ENCODE measurements at places on chromosomes 4 and X.

- DNase-seq, result no peak
These were observed 103.5 kb upstream of the VEGFC start for GRCh38 chr4:176896211-176896610.

DNA sequence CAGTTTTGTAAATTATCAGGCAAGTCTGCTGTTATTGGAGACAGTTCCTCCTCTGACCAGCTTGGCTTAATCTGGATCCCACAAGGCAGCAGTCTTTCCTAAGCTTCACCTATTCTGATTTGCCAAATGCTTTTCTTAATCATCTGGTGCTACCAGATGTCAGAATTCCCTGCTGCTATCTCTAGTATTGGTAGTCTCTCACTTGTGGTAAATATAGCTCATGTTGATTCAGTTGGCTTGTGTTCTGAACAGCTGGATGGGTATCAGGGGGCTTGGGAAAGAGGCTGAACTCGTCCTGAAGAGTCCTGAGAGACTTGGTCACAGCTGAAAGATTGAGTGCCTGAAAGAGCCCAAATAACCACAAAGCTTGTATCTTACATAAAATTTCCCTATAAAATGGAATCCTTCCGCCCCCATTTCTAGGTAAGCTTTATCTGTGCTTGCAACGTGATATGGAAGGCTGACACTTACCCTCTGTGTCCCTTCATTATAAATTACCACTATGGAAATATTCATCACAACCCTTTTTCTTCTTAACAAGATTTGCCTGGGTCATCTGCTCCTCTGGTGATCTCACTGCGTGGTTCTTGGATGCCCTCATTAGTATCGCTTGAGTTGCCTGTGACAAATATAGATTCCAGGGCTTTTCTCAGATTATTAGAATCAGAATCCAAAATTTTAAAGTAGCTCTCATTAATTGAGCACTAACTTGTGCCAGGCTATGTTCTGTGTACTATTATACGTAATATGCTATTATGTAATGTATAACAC, 104.1 kb upstream of the GPRIN3 start:
- no peak for DNase-seq

- no peak for DNase-seq
These were observed 2.2 kb downstream of the CCNB3 start for GRCh38 chrX:50206753-50207152.

- DNase-seq, result no peak
These were observed 34.7 kb upstream of the TASL start for GRCh38 chrX:30612250-30612655.

DNA sequence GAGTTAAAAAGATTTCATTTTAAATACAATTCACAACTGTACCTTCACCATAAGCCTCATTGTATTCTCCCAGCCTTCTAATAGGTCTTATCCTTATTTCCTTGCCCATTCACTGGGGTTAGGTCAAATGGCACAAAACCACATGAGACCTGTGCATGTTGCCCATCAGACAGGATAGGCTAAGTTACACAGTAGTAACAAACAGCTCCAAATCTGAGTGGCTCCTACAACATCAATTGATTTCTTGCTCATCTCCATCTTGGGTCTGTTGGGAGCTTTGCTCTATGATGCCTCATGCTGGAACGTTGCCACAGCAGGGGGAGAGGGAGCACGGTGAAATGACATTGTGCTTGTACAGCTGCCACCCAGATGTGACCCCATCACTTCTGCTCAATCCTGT, 70.6 kb downstream of the DHX15 start:
- DNase-seq, result no peak

DNA sequence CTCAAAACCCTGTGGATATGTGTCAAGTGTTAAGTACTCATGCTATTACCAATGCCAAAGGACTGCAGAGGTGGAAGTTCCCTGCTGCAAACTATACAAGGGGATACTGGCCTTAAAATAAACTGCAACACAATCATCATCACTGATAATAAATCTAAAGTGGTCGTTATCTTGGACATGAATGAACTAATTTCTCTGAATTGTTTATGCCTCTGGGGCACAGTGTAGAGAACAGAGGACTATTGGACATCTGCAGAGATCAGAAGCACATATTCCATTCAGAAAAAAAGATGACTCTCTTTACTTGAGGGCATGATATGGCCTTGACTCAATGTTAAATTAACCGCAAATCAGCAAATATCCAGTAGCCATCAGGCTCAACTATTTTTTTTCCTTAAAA, 542.6 kb upstream of the IGFBP7 start:
- DNase-seq, result no peak

GRCh38 chrX:56920338-56920997, 74.9 kb downstream of the SPIN3 start:
- DNase-seq, result no peak

DNA sequence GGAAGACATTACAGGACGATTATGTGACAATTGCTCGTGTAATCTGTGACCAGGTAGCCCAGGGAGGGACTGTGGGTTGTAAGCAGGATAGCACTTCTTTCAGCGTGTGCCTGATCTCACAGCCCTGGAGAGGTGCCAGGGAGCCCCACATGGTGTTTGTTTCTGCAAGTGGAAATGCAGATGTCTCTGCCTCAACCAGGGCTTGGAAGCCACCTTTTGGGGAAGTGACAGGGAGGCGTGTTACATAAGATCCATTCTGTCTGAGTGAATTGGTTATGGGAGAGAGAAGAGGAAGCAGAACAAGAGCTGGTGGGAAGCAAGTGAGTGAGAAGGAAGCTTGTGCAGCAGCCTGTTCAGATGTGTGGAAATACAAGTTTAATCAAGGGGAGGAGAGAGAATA, 104.5 kb upstream of the GATB start:
- DNase-seq, result peak; percentile 84

DNA sequence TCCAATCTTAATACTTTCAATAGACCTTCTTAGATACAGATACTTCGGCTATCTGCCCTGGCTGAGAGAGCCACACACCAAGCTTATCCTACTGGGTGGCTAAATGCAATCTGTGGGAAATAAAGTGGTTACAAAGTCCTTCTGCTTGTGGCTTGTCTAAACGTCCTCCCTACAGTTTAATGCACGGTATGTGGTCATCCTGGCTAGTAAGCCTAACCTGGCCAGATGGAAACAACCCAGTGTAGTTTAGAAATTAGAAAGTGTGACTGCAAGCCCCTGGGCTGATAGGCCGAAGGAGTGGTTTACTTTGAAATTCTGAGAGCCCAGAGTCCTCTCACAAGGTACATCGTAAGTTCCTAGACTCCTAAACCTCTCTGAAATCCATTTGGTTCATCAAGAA, 47.9 kb downstream of the HELT start:
- DNase-seq, result no peak

DNA sequence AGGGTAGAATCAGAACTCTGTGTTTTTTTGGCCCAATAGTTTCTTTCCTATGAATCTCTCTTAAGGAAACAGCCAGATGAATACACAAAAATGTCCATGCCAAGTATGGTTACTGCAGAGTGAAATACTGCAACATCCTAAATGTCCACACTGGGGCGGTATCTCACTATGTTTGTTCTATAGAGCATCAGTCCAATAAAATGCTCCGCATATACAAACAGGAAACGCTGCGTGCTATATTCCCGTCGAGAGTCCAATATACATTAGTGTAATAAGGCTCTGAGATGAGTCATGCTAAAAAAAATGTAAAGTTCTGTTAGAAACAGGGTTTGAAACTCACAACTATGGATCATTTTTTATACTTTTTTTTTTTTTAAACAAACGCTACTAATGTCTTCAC, 72.9 kb upstream of the ENOX2 start:
- no peak for DNase-seq

DNA sequence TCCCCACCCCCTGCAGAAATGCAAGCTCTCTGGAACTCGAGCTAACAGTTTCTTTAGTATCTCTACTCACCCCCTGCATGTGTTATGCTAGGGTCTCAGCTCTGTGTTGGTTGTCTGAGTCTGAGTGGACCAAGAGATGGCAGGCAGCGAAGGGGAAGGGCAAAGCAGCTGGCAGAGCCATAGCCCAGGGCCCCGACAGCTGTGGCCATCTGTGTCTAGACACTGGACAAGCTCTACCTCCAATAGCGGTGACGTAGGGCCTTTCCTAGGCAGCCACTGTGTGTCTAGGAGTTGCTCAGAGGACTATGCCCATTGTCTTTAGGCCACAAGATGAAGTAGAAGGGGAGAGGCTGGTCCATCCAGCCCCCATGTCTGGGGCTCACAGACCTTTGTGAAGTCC, 79.2 kb downstream of the EFNB1 start:
- no peak for DNase-seq

GRCh38 chr4:121182296-121182695, 18.2 kb upstream of the TNIP3 start:
- no peak for DNase-seq

DNA sequence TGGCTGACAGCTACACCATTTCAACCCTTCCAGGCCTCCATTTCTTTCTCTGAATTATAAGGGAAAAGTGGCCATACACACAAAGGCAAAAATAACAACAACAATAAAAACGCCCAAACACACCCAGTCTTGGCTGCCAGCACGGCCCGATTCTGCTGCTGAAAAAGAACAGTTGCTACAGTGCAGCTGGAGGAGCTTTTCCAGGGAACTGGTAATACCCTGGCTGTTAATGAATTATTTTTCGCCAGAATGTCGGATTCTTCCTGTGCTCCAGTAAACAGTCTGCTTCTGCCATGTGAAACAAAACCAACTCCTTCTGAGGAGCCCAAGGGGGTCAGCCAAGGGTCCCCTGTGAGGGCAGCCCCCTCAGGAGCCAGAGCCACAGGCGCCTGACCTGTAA, 6.6 kb downstream of the RAI2 start:
- DNase-seq, result peak; percentile 43

- no peak for DNase-seq
These were observed 1742.8 kb downstream of the PCDH7 start for GRCh38 chr4:32462944-32463343.
